ENCODE measurements at places on chromosomes 3 and 15.

DNA sequence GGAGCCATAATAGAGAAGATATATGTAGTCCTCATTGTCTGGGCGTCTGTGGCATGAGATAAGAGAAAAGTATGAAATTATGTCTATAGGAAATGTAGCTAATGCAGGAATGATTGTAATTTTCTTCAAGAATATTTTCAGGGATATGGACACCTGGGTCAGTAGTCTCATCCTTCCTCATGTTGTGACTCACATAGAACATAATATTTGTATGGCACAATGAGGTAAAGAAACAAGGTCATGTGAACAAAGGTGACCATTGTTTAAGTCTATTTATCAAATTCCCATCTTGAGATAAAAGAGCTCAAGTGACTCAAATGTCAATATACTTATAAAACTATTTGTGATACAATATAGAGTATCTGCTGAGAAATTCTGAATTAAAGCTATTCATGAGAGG lies 345.5 kb upstream of the ROBO1 start:
- DNase-seq, result no peak

GRCh38 chr3:12706504-12707253 lies 42.8 kb upstream of the RAF1 start:
- peak; percentile 21 for DNase-seq

GRCh38 chr3:182979674-182980191 lies 605 bp downstream of the DCUN1D1 start:
- DNase-seq, result peak; percentile 11

- DNase-seq, result no peak
Measured at GRCh38 chr3:129605203-129605921, 1.1 kb downstream of the PLXND1 start.

GRCh38 chr15:35546511-35547381 lies 781 bp upstream of the DPH6 start:
- DNase-seq, result no peak

- DNase-seq, result no peak
Measured at GRCh38 chr15:30923429-30923828, 19.7 kb downstream of the FAN1 start.

DNA sequence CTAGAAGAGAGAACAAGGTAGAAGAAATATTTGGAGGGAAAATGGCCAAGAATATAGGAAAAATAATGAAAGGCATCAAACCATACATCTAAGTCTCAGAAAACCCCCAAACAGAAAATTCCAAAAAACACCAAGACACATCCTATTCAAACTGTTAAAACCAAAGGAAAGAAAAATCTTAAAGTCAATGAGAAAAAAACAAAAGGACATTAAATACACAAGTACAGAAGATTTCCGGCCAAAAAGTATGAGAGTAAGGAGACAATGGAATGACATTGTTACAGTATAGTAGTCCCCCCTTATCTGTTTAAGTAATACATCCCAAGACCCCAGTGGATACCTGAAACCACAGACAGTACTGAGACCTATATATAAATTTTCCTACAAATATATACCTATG lies 18.8 kb downstream of the CLASP2 start:
- DNase-seq, result no peak

DNA sequence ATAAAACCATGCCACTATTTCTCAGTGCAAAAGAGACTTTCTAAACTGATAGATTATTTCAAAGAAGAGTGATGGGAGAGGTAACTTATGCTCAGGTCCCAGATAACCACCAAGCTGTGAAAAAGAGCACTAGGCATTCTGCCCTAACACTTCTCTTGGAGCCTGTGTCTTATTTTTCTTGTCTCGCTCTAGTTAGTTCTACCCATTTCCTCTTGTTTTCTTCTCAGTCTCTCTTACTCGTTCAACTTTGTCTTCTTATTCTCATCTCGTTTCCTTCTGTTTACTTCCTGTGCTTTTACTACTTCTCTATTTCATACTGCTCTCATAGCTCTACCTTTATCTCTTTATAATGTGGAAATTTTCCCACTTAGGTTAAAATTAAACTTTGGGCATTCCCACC lies 91.8 kb upstream of the CGNL1 start:
- no peak for DNase-seq

DNA sequence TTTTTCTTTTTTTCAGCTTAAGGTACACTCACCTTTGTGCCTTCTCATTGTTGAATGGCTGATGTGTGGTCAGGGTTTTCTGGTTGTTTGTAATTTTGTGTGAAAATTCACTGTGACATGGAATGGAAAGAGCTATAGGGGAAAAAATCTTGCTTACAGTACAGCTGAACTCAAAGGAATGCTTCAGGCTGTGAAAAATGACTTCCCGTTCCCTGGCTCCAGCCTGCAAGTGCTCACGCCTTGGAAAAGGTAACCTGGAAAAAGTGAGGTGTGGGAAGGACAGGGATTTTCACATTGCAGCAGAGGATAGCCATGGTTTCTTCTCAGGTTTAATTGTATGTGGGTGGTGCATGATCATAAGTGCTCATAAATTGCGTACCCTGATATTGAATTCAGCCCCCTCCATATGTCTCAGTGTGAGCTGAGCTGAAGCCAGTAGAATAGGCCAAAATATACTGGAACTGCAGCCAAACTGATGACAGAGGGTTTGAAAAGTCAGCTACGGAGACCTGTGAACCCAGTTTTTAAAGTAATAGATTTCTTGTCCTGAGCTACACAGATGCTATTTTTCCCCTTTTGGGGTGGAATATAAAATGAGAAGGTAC lies 228.7 kb upstream of the RASGRP1 start:
- no peak for DNase-seq

DNA sequence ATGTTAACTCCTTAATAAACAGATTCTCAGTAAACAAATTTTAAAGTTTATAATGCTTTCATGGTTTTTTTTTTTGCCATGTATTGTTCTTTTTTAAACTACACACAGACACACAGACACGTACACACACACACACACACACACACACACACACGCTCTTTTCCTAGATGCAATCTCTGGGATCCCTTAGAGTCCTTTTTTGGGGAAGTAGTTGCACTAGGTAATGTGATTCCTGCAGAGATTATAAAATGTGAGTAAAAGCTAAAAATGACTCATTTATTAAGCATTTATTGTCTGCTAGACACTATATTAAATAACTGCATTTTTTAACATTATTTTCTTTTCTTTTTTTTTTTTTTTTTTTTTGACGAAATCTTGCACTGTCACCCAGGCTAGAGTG lies 19.9 kb downstream of the NDUFB5 start:
- DNase-seq, result no peak

DNA sequence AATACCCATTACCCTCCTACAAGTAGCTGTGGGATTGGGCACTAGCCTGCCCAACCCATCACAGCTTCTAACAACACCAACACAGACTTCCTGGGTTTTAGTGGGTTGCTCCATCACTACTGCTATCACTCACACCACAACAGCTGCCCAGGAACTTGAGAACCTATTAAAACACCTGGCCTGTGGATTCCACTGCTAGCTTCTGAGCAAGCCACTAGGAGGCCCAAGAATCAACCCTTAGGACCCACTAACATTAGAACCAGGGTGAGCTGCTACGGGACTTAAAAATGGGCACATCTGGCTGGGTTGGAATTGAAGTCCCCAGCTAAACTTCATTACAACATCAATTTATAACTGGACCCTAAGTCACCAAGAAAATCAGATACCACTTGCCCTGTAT lies 113.2 kb upstream of the TP63 start:
- no peak for DNase-seq

DNA sequence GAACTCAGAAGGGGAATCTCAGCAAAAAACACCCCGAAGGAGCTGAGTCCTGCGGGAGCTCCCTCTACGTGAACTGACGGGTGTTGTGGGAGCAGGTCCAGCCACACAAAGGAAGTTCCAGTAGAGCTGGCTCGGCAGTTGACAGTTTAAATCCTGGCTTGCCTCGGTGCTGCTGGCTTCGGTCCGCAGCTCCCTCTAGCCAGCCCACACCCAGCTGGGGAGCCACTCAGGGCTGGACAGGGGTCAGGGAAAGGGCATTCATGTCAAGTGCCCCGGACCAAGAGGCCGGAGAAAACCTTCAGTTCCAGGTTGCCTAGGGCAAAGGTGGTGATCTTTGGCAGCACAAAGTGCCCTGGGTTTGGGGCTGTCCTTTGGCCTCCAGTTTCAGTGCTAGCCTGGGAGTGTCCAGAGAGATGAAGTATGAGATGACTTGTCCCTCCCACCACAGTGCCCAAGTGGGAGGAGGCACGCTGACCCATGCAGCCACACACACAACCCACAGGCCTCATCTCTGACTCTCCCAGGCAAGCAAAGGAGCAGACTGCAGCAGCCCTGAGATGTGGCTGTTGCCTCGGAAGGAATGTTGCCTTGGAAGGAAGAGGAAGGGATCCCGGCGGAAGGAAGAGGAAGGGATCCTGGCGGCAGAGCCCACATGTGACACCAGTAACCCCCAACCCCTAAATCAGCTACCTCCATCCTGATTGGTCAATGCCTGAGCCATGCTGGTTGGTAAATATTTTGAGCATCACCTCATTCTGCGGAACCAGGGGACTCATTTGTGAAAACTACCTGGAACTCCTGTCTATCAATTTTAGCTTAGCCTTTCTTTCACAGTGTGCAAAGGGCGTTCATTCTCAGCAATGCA lies 13.9 kb upstream of the ANPEP start:
- DNase-seq, result no peak

DNA sequence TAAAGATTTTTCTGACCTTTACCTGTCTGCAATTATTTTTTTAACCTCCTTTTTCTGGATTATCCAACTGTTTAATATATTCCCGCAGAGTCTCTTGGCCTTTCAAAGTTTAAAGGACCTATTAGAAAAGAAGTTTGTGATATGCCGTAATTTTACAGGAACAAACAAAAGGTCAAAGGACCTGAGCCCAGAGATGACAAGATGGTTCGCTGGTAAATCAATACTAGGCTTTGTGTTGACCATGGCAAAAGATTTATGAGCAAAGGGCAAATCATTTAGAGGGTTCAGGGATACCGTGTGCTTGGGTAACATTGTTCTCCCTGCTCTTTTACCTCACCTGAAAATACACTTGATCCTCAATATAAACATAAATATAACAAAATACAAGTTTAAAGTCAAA lies 923.5 kb downstream of the ROBO1 start:
- DNase-seq, result no peak

- no peak for DNase-seq
Measured at GRCh38 chr3:109353057-109353456, 15.7 kb upstream of the DPPA4 start.

DNA sequence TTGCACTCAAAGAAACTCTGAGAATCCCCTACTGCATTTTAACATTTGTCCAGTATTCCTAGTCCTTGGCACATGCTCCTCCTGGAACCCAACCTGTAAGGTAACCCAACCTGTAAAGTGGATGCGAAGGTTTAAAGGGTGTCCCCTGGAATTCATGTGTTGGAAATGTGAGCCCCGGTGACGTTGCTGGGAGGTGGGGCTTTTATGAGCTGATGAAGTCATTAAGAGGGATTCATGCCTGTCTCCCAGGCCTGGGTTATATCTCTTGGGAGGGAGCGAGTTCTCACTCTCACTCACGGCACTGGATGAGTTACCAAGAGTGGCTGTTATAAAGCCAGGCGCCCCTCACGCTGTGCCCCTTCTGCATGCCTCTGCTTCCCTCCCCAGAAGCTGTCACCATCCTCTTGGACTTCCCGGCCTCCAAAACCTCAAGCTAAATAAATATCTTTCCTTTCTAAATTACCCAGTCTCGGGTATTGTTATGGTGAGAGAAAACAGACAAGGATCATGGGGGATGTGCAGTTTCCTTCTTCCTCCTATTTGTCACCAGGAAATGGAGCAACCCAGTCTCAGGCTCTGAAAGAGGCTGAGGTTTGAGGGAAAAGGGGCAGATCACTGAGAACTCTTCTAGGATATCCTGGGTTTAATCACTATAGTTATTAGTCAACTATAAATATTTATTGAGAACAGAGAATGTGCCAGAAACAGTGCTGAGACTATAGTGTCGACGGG lies 7.6 kb downstream of the XXYLT1 start:
- DNase-seq, result no peak

GRCh38 chr3:32422943-32423342 lies 31.3 kb downstream of the CMTM7 start:
- DNase-seq, result no peak

GRCh38 chr3:123353850-123354233 lies 95.0 kb downstream of the ADCY5 start:
- DNase-seq, result no peak

- DNase-seq, result no peak
Measured at GRCh38 chr3:100053951-100054620, 60.2 kb downstream of the FILIP1L start.

DNA sequence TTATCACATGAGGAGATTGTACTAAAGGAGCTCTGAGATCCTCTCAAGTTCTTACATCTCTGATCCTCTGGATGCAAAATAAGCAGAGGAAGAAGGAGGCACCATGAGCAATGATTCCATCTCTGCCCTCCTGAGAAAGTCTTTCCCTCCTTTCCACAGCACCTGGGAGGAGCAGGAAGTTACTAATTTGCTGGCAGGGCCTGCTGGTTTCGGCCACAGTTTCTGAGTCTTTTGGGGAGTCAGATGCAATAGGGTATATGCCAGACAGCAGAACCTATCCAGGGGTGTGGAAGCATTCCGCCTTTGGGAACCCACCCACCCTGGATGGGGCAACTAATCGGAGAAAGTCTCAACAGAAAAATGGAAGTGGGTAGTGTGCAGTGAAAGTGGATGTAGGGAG lies 38.5 kb upstream of the SPTSSB start:
- DNase-seq, result no peak

- DNase-seq, result no peak
Measured at GRCh38 chr15:100602823-100603393, 519 bp downstream of the ASB7 start.

DNA sequence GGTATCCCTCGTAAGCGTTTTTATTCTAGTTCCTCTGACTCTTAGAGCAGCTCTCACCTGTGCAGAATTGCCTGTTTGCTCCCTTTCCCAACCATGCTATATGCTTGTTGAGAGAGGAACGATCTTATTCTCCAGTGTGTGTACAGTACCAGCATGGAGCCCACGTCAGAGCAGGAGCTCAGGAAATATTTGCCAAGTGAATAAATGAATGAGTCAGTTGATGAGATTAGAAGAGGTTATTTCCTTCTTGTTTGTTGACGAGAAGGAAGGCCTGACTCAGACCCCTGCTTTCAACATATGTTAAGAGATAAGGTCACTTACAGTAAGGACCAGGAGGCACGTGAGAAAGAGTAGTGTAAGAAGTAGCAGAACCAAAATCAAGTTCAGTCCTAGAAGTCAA lies 106.3 kb upstream of the ABHD17C start:
- no peak for DNase-seq

DNA sequence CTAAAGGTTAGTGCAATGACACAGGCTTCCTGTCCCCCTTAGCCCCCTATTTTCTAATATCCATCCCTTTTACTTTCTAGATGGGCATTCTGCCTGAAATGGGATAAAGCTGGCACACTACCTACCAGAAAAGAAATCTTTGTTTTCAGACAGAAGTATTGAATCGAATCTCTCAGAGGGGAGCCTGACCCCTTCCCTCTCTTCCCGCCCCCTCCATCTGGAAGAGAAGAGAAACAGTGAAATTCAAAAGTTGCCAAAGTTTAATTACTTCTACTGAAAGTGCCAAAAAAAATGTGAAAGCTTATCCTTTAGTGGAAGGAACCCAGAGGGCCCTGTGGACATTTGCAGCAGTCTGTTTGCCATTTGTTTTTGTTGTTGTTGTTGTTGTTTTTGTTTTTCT lies 523.8 kb downstream of the AGBL1 start:
- no peak for DNase-seq

- no peak for DNase-seq
Measured at GRCh38 chr3:181718987-181719911, 7.5 kb downstream of the SOX2 start.

GRCh38 chr3:122318620-122319019 lies 6.4 kb upstream of the CSTA start:
- no peak for DNase-seq

All from T-helper 1 cell (primary cell).